ENCODE measurements at places on chromosomes 2 and 18. TPM values are rescaled to one million over a fixed set of nuclear protein-coding genes. Genes with fewer than 3 reads are reported as not detected.

GRCh38 chr2:198309673-198310280 lies 505.4 kb downstream of the PLCL1 start:
- H3K36me3 ChIP-seq: no peaks in the 10 kb centered on the region
- H3K4me3 ChIP-seq: no peak overlapping the region
- H3K4me1 ChIP-seq: no peaks in the 10 kb centered on the region

The CDCA7 gene
- total RNA-seq: 1.7 TPM

DNA sequence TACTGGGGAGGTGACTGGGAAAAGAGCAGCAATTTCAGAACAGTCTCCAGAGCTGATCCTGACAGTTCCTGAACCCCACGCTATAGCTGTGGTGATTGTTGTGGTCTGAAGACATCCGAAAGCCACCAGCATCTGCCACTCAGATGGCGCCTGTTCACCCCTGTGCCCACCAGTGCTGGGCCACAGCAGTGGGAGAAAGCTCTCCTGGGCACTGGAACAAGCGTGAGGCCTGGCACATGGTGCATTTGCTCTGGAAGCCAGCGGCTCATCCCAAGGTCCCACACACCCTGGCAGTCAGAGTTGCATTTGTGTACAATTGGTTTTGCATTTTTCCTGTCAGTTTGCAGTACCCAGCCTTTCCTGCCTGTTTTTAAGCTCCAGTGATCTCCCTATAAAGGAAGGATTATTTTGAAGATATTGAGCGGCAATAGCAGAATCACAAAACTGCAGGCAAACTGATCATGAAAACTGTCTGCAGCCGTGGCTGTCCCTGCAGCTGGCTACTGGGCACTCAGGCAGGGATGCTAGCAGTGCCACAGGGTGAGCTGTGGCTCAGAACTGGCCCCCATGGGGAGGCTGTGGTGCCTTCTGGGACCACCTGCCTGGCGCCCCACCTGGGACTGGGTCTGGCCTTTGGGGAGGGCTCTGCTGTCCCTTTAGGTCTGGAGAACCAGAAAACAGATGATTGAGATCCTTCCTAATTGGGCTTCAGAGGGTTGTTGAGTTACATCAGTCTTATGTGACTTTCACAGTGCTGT lies 30.1 kb downstream of the IMPA2 start:
- peaks cover 70% of the 10 kb centered on the region for H3K36me3 ChIP-seq
- no peak for DNase-seq
- H3K4me3 ChIP-seq: no peak overlapping the region
- H3K27ac ChIP-seq: peak overlapping the region; percentile 29
- peaks cover 26% of the 10 kb centered on the region for H3K4me1 ChIP-seq
- H3K27me3 ChIP-seq: no peaks in the 10 kb centered on the region

The SCG2 gene
- 2.1 TPM for total RNA-seq

DNA sequence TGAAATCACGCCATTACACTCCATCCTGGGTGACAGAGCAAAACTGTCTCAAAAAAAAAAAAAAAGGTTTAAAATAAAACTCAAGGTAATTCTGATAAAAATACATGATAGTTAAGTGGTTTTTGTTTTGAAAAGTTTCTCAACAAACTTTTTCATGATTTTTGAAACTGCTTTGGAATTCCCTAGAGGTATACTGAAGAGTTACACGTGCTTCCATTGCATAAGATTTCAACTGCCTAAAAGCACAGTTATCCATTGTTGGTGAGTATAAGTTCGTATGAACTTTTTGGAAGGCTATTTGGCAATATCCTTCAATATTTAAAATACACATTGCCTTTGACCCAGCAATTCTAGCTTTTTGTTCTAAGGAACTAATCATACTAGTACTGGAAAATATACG lies 74.9 kb downstream of the USP34 start:
- H3K4me3 ChIP-seq: no peak overlapping the region
- DNase-seq: no peak
- no peak overlapping the region for H3K27ac ChIP-seq
- H3K4me1 ChIP-seq: no peaks in the 10 kb centered on the region
- no peaks in the 10 kb centered on the region for H3K27me3 ChIP-seq

GRCh38 chr18:3129053-3129864 lies 90.5 kb downstream of the MYOM1 start:
- H3K36me3 ChIP-seq: peaks cover 21% of the 10 kb centered on the region
- H3K4me3 ChIP-seq: no peak overlapping the region
- no peak overlapping the region for H3K27ac ChIP-seq
- no peaks in the 10 kb centered on the region for H3K4me1 ChIP-seq
- H3K27me3 ChIP-seq: no peaks in the 10 kb centered on the region
- peak; percentile 92 for DNase-seq

The SPDYA gene
- 3.0 TPM for total RNA-seq

DNA sequence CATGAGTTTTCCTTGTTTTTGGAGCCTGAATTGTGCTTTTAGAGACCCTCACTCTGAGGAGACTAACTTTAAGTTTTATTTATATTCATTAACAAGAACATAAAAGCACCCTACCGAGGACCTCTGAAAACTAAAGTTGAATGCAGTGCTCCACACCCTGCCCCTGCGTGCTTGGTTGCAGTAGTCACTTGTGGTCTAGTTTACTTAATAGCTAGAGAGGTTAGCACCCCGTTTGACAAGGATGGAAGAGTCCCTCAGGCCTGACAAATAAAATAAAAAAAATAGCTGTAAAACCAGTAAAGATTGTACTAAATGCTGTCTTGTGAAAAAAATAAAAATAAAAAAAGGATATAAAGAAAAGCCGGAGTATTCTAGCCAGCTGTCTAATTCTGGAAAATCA lies 395.2 kb downstream of the MTX2 start:
- DNase-seq: no peak
- no peaks in the 10 kb centered on the region for H3K4me1 ChIP-seq
- H3K36me3 ChIP-seq: no peaks in the 10 kb centered on the region
- no peak overlapping the region for H3K4me3 ChIP-seq
- no peaks in the 10 kb centered on the region for H3K27me3 ChIP-seq

The GALNT3 gene
- 0.26 TPM for total RNA-seq

The KCNK3 gene
- 8.5 TPM for total RNA-seq

The RIT2 gene
- not detected for total RNA-seq

GRCh38 chr2:225454412-225454811 lies 54.9 kb downstream of the NYAP2 start:
- no peaks in the 10 kb centered on the region for H3K27me3 ChIP-seq
- no peaks in the 10 kb centered on the region for H3K36me3 ChIP-seq
- no peaks in the 10 kb centered on the region for H3K4me1 ChIP-seq
- no peak overlapping the region for H3K27ac ChIP-seq
- H3K4me3 ChIP-seq: no peak overlapping the region

The SLC14A1 gene
- 1.6 TPM for total RNA-seq

DNA sequence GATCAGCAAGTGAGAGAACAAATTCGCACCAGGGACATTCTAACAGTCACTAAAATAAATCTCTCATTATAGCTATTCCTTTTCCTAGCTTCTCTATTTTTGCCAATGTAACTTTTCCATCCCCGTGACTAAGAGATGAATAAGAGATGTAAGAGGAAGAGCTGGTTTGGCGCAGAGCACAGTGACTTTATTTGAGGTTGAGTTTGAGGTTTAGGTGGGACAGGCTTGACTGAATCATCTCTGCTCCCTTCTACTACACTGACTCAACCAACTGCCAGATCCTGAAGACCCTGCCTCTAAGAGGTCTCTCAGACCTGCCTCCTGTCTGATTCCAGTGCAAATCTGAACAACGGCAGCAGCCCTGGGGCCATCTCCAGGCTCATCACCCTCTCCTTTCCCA lies 28.0 kb downstream of the RFX8 start:
- H3K4me1 ChIP-seq: no peaks in the 10 kb centered on the region
- no peaks in the 10 kb centered on the region for H3K36me3 ChIP-seq
- H3K4me3 ChIP-seq: no peak overlapping the region
- DNase-seq: no peak

DNA sequence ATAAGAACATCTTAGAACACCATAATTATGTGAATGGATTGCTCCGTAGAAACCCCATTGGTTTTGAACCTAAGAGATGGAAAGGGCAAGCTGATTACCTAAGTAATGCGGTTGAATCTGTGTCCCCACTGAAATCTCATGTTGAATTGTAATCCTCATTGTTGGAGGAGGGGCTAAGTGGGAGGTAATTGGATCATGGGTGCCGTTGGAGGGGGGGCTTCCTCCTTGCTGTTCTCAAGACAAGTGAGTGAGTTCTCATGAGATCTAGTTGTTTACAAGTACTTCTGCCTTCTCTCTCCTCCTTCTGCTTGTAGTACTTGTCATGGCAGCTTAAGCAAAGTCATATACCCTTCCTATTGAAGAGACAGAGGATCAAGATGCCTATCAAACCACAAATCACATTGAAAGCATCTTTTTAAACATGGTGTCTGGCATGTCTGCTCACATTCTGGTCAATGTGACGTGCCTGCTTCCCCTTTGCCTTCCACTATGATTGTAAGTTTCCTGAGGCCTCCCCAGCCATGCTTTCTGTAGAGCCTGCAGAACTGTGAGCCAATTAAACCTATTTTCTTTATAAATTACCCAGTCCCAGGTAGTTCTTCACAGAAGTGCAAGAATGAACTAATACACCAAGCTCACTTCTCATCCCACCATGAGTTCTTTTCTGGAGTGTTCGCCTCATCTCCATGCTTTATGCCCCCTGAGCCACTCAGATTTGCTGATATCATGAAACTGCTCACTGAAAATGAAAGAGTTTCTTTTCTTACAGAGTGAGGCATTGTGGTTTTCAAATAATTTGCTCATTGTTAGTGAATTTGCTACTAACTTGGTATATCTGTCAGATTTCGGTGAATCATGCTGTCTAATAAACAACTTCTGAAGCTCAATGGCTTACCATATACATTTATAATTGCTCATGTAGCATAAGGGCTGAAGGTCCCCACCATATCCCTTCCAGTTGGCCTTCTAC lies 23.6 kb downstream of the KCNE4 start:
- H3K4me3 ChIP-seq: no peak overlapping the region
- H3K27ac ChIP-seq: no peak overlapping the region
- H3K4me1 ChIP-seq: no peaks in the 10 kb centered on the region
- DNase-seq: peak; percentile 64
- H3K27me3 ChIP-seq: no peaks in the 10 kb centered on the region

- H3K27me3 ChIP-seq: no peaks in the 10 kb centered on the region
- peak; percentile 74 for DNase-seq
- no peak overlapping the region for H3K4me3 ChIP-seq
- no peaks in the 10 kb centered on the region for H3K36me3 ChIP-seq
These were observed 163.1 kb downstream of the LAMA1 start for GRCh38 chr18:6954501-6954900.

The SLC8A1 gene
- 105 TPM for total RNA-seq
